HuH-7.5 (cell line): ENCODE measurements at places on chromosomes 1 and 21.

- no peak for DNase-seq
These were observed 7.3 kb upstream of the FAM167B start for GRCh38 chr1:32239790-32240139.

DNA sequence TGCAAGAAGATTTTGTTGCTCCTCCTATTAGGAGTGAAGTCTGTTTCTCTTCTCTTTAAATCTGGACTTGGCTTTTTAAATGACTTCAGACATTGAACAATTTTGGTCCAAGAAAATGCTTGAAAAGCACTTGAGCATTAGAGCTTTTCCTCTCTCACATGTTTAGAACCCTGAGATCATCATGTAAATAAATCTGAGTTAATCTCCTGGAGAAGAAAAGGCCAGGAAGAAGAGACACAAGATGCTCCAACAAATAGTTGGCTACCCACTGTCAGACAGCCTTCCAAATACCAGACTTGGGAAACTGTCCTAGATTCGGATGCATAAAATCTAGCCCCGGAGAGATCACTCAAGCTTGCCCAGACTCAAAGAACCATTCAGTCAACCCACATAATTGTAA, 1353.1 kb upstream of the ADGRL4 start:
- DNase-seq: no peak

GRCh38 chr1:110049801-110050601, 15.6 kb downstream of the STRIP1 start:
- DNase-seq: no peak

DNA sequence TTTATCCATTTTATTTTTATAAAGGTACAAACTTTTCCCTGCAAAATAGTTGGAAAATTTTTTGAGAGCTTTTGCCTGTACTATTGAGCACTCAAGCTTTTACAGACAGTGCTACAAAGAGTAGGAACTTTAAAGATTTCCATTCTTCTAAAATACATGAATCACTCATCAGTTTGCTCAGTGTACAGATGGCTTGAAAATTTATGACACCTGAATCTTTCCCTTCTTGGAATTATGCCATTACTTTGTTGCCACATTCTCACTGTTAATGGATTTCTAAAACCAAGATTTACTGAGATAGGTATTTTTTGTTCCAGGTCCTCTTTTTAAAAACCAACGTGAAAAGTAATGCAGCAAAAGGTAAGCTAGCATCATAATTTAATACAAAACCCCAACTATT, 76.0 kb downstream of the GPATCH2 start:
- DNase-seq: no peak

- DNase-seq: no peak
These were observed 109.6 kb upstream of the DPYD start for GRCh38 chr1:98030483-98030882.

- DNase-seq: no peak
These were observed 31.2 kb upstream of the CASZ1 start for GRCh38 chr1:10827377-10828333.

- DNase-seq: no peak
These were observed 220.9 kb downstream of the ATG4C start for GRCh38 chr1:63004868-63005267.

DNA sequence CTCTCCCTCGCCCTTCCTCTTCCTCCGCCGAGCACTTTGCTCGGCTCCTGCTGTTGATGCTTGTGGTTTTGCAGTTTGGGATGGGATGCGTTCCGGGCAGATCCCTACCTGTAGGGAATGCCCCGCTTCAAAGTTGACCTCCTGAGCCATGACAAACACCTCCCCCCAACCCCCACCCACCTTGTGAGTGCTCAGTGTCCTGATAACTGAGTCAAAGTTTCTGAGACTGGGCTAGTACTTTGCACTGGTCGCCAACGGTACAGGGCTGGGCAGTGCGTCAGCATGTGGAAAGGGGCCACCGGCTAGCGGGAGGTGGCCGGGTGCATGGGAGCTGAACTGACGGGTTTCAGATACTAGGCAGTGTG, 771 bp downstream of the RABGAP1L start:
- DNase-seq: peak; percentile 38

GRCh38 chr1:147622731-147623130, 47.6 kb downstream of the ACP6 start:
- no peak for DNase-seq

DNA sequence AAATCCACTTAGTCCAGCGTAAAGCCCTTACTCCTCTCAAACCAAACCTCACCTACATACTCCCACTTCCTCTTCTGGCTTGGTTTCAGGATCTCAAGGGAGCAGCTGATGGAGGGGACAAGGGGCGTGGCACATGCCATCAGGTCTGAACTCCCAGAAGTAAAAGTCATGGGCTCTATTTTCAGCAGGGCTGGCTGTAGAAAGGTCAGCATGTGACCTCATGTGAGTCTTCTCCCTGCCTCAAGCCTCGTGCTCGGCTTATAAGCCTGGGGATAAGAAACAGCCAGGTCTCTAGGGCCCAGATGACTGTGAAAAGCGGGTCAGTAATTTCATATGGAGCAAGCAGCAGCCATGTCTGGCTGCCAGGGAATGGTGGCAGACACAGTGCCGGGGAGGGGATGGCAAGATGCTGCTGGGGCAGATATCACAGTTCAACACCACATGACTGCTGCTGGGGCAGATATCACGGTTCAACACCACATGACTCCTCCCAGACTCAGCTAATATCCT, 227.9 kb downstream of the KCNH1 start:
- no peak for DNase-seq

DNA sequence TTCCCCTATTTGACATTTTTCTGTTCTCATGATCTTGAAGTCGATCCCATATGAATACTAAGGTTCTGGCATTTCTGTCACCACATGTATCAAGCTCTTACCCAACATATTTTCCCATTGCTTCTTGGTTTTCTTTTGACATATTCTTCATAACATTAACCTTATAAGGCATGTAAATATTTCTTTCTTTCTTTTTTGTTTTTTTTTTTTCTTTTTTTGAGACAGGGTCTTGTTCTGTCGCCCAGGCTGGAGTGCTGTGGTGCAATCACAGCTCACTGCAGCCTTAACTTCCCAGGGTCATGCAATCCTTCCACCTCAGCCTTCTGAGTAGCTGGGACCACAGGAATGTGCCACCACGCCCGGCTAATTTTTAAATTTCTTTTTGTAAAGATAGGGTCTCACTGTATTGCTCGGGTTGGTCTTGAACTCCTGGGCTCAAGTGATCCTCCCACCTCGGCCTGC, 33.1 kb upstream of the ERRFI1 start:
- DNase-seq: no peak

DNA sequence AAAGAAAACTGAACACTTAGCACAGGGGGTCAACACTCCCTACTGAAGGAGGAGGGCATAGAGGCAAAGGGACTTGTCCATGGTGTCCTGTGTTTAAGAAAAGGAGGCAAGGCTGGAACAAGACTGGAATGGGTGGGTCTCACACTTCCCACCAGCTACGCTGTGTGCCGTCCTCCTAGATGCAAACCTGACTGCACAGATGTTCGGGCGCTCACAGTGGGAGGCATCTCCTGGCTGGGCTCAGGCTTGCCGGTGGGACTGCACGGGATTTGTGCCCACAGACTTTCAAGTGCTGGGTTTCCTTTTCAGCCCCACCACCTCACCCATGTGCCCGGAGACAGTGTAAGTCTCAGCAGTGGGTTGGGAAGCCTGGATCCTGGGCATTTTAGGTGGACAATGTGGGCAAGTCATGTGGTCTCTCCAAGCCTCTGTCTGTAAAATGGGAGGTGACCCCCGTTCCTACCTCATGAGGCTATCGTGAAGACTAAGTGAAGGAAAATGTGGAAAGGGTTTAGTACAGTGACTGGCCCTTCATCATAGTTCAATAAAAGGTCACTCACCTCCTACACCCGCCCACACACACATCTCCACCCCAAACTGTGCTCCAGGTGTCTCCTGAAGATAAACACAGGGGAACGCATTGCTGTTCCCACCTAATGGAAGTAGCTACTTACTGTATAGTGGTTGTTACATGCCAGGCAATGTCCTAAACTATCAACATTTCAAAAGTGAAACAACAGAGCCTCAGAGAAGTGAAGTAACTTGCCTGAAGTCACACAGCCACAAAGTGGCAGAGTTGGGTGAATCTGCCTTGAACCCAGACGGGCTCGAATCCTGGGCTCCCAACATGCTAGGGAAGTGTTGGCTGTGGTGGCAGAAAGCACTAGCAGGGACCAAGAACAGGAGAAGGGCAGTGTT, 36.0 kb downstream of the ATP1A1 start:
- no peak for DNase-seq

DNA sequence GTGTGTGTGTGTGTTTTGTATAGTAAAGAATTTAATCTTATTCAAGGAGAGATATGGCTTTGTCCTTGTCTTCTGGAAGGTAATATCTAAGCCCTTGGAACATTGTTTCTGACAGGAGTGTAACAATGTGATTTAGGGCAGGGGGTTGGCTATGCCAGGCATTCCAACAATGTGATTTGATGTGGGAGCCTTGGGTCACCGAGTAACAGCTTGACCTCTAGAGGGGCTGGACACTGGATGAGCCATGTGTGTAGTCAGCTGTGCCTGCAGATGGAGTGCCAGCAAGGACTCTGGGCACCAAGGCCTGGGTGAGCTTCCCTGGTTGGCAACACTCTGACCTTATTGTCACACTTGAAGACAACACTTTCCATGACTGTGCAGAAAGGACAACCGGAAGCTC, 336.1 kb upstream of the ZP4 start:
- no peak for DNase-seq

DNA sequence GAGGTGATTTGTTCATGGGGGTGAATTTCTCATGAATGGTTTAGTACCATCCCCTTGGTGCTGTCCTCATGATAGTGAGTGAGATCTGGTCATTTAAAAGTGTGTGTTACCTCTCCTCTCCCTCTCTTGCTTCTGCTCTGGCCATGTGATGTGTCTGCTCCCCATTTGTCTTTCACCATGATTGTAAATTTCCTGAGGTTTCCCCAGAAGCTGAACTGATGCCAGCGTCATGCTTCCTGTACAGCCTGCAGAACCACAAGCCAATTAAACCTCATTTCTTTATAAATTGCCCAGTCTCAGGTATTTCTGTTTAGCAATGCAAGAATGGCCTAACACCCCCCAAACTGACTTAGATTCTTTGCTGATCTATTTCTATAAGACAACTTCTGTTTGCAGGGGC, 249.4 kb upstream of the B3GALT2 start:
- DNase-seq: no peak

- DNase-seq: no peak
These were observed 84.6 kb upstream of the CASZ1 start for GRCh38 chr1:10881046-10881445.

DNA sequence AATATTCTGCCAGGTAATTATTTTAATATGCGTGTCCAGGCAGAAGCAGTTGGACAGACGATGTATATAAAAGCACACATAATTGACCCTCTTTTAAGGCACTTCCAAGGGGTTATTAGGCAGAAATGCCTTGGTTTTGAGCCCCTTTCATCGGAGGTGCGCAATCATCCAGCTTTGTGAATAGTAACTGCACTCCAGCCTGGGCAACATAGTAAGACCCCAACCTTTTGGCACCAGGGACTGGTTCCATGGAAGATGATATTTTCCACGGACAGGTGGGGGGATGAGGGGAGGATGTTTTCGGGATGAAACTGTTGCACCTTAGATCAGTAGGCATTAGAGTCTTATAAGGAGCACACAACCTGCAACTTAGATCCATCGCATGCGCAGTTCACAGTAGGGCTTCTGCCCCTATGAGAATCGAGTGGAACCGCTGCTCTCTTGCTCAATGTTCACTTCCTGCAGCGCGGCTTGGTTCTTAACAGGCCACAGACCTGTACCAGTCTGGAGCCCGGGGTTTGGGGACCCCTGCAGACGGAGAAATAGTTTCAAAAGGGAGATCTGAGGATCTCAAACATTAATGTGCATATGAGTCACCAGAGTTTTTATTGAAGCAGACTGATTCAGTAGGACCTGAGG, 1.8 kb upstream of the MCOLN2 start:
- no peak for DNase-seq

DNA sequence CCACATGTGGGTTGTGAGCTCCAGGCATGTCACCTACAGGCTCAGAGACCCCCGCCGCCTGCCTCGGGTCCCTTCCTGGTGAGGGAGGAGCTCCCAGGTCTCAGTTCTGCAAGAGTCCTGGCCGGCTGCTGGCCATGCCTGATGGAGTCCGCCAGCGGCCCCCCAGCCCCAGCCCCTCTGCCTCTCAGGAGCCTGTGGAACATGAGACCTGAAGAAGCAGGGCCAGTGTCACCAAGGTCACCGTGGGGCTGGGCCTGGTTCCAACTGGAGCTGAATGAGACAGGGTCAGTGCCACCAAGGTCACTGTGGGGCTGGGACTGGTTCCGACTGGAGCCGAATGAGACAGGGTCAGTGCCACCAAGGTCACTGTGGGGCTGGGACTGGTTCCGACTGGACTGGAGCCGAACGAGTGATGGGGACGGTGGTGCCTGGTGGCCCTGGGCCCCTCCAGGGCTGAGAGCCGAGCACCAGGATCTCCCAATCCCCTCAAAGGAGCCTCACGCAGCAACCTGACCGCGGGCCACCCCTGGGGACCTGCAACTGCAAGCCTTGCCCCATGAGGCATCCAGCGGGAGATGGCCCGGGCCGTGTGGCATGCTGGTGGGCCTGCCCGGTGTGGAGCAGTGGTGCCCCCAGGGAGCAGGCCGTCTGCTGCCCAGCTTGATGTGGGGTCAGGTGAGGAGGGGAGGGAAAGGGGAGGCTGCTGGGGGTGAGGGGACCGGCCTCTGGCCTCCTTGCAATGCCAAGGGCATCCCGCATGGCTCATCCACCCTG, 14.5 kb upstream of the PTTG1IP start:
- DNase-seq: no peak

DNA sequence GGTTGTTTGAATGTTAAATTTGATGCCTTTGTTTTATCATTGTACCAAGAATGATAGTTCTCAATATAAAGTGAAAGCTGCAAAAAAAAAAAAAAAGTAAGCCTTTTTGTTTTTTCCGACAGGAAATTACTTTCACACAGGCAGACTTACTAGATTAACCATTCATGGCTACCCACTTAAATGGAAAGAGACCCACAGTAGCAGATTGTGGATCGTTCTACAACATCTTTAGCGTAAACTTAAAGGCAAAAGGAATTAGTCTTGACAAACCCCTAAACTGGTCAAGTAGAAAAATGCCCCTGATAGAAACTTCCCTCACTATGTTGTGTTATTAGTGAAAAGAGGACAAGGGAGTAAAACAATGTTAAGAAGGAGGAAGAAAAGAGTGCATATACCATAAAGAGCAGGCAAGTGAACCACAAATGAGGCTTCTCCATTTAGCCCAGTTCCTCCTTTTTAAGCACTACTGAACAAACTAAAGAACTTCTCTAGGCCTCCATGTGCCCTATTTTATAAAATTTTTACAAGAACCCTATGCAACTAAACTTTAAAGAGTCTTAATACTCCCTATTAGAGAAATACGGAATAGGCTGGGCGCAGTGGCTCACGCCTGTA, 1560.3 kb downstream of the MRPL39 start:
- no peak for DNase-seq

- peak; percentile 75 for DNase-seq
These were observed 2.7 kb downstream of the GRHL3 start for GRCh38 chr1:24321697-24322469.
